ENCODE measurements at places on chromosomes 6 and 20.

DNA sequence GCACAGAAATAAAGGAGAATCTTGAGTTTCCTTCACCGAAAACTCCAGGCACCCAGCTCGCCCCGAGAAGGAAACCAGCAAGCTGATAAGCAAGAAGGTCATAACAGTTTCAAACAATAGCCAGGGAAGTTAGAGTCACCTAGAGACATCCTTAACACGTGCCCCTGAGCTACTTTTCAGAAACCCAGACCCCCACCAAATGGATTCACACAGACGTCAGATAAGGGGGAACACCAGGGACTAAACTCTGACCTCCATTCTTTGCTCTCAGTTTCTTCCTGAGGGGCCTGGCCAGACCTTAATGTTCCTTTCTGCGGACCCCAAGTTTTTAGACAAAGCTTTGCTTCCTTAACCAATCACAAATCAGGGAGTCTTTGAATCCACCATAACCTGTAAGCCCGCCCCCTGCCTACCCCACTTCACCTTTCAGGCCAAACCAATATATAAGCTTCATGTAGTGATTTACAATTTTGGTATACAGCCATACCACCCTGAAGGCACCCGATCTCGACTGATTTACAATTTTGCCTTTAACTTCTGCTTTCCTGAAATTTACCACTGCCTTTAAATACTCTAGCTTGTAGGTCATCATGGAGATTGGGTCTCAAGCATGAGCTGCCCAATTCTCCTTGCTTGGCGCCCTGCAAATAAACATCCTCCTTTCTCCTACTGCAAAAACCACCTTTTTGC lies 11.7 kb downstream of the SOD2 start:
- no peak for DNase-seq

- DNase-seq, result no peak
These were observed 156.9 kb downstream of the KHDRBS2 start for GRCh38 chr6:62129127-62129526.

DNA sequence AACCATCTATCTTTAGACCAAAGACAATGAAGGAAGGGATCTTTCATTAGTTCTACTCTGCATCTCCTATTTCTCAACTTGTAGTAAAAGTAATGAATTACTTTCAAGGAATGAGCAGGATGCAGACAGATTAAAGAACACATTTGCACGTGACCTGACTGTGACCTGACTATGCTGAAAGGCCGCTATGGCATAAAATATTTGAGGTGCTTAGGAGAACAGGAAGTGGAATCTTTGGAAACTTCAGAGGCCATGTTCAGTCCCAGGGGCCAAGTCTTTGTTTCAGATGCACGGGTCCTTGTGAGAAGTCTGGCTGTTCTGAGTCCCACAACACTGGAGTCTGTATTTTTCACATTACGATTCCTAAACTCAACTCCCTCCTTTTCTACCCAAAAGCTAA lies 41.0 kb downstream of the NINL start:
- no peak for DNase-seq

GRCh38 chr6:85044361-85044760 lies 280.0 kb upstream of the TBX18 start:
- DNase-seq, result no peak

- DNase-seq, result no peak
These were observed 64.8 kb upstream of the FOXQ1 start for GRCh38 chr6:1247056-1247455.

GRCh38 chr6:79631693-79632172 lies 604 bp downstream of the SH3BGRL2 start:
- no peak for DNase-seq

GRCh38 chr20:13220904-13221297 lies at the start of gene ISM1:
Gene ISM1 (plus strand): TSS chr20:13221274. CDS start chr20:13221777, 503 bp downstream.
- peak; percentile 7 for DNase-seq

- no peak for DNase-seq
These were observed 113.7 kb downstream of the TRIM27 start for GRCh38 chr6:28809947-28810658.

Data from astrocyte of the spinal cord (primary cell).